ENCODE measurements at places on chromosomes 4 and X.

DNA sequence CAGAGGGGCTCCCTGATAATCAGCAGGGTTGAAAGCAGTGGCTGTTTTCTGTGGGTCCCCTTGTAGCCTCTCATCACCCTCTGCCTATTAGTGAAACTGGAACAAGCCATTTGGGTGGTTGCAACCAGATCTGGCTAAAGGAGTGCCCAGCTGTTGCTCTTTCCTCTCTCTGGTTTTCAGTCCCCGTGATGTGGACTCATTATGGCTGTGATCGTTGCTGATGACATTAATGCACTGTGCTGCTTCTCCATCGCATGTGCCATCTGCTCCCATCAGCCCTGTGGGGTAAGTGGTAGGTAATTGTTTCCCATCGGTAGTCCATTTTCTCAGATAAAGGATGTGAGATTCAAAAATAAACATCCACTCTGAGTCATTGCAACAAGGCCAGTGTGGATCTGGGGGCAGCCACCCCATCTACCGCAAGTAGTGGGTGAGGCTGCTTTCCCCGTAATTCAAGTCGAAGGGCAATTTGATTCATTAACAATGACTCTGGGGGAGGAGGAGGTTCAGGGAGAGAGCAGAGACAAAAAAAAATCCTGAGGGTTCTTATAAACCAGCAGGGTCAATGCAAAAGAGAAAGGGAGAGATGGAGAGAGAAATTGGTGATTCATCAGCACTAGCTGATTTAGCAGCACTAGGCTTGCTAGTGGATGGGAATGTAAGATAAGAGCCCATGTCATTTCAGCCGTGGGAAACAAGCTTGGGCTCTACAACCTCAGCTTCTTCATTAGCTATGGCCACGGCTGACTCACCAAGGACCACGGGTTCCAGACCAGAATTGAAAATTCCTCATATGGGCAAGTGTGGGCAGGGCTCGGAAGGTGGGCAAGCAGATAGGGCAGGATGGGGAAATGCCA lies 357.8 kb downstream of the MID1IP1 start:
- DNase-seq: peak; percentile 33

DNA sequence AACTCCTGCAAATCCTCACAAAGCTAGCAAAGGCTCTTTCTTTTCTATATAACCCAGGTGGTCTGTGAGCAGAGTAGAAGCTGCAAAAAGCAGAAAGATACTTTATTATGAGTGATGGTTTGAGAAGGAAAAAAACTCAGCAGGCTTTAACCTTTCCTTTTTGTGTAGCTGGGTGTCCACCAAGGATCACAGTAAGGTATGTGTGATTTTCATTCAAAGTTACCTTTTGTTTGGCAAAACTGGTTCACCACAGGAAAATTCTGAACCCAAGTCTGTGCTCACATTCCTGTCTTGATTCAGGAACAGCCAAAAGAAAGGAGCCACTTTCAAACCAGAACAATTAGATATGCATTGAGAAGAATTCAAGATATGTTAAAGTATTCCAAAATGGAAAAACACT lies 35.7 kb downstream of the FRAS1 start:
- DNase-seq: no peak

DNA sequence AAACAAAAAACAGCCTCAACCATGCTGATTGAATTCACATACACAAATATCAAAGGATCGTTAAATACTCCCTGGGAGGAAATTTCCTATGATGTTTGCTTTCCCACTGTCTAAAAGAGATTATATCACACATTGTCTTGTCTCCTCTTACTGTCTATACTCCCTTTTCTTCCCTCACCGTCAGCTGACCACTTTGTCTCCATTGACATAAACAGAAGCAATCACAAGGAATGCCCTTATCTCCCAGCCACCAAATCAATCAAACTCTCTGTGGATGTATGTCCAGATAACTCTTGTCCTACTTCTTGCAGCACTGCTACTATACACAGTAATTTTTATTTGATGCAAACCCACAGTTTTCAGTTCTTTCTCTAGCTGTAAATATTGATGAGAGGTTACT lies 12.2 kb upstream of the NUDT9 start:
- no peak for DNase-seq

DNA sequence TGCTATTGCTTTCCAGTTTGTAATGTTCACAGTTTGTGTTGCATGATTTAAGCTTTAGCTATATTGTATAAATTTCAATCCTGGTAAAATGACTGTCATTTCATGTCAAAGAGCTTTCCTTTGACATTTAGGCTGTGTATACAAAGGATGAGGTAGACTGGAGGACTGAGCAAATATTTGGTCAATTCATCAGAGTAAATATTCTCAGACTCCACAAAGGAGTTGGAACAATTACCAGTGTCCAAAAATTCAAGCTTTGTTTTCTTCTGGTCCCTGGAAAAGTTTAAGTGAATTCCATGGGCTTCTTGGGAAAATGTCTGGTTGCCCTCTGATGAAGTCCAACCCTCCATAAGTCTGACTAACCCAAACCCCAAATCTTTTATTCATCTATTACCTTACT lies 682.4 kb downstream of the DACH2 start:
- no peak for DNase-seq

GRCh38 chrX:42577936-42578470 lies 200.0 kb downstream of the PPP1R2C start:
- no peak for DNase-seq
